ENCODE measurements at places on chromosomes 7 and 10.

DNA sequence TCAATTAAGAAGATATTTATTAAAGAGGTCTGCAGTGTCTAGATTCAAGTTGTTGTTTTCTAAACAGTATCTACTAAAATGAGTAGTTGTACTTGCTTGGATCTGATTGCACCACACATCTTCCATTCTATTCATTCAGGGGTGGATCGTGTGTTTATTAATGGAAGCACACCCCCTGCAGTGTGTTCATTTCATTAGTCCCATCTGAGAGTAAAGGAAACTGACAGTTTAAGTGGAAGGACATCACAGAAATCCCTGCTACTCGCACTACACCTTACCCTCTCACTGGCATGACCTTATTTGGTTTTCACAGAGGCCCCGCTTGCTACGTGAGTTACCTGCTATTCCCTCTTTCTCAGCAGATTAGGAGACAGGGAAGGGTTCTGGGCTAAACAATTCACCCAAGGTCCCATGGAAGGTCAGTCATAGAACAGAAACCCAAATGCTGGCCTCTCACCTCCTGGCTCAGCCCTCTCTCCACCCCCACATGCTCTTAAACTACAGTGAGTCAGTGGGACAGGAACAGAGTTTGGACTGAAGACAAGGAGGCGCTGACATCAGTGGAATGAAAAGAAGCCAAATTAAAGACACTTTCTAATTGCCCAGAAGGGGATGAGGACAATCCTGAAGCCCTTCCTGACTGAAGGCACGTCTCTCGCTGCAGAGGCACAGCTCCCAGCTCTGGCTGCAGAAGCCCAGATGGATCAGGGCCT, 369.2 kb upstream of the NRP1 start:
- DNase-seq, result no peak

- no peak for DNase-seq
Measured at GRCh38 chr7:82410461-82410860, 33.1 kb downstream of the CACNA2D1 start.

- DNase-seq, result no peak
Measured at GRCh38 chr7:36658335-36659171, 65.7 kb downstream of the AOAH start.

DNA sequence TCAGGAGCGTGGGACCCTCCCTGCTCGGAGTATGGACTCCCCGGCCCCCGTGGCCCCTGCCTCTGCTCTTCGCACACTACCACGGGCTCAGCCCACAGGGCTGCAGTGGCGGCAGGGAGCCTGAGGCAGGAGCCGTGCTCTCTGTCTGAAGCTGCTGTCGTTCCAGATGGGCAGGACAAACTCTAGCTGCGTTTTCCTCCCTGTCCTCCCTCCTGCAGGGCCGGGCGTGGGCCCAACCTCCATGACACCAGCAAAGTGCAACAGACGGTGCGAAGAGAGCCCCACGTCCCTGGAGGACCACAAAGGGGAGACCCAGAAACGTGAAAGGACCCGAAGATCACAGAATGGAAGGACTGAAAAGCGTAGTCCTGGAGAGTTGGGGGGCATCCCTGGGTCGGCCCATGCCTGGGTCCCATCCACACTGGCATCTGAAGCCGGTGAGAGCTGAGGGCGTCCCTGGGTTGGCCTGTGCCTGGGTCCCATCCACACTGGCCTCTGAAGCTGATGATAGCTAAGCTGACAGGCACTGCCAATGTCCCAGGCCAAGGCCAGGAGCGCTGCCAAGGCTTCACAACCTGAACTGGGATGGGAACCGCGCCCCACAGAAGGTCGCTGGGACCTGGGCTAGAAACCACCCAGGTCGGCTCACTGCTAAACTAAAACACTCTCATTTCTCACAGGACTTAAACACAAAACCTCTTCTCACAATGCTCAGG, 267.0 kb downstream of the MAD1L1 start:
- no peak for DNase-seq

- DNase-seq, result no peak
Measured at GRCh38 chr10:24438800-24439199, 229.9 kb downstream of the KIAA1217 start.

DNA sequence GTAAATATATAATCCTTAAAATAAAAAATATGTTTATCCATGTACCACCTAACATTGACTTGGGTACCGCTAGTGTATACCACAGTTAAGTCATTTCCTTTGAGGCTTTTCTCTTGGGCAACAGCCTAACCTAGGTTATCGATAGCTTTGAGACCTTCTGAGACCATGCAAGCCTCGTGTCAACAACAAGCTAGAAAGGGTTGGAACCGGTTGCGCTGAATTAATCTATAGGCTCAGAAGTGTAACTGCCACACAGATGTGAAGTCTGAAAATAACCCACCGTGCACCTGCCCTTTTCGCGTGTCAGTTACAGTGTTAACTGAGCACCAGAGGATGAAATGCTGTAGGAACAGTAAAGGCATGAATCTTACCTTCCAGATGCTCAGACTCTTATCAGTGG, 59.8 kb downstream of the ARID5B start:
- DNase-seq, result peak; percentile 13

DNA sequence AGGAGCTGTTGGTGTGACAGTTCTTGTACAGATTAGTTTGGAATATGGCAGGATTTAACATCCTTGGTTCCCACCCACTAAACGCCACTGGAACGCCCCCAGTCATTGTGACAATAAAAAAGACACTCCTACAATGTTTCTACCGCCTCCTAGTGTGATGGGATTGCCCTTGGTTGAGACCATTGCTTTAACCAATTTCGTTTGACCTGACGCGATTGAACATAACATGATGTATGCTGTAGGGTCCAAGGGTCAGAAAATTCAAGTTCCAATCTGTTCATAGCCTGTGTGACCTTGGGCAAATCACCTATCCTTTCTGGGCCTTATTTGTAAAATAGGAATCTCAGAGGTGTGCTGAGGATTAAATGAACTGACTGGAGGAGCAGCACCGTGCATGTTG, 12.5 kb downstream of the MXI1 start:
- no peak for DNase-seq

DNA sequence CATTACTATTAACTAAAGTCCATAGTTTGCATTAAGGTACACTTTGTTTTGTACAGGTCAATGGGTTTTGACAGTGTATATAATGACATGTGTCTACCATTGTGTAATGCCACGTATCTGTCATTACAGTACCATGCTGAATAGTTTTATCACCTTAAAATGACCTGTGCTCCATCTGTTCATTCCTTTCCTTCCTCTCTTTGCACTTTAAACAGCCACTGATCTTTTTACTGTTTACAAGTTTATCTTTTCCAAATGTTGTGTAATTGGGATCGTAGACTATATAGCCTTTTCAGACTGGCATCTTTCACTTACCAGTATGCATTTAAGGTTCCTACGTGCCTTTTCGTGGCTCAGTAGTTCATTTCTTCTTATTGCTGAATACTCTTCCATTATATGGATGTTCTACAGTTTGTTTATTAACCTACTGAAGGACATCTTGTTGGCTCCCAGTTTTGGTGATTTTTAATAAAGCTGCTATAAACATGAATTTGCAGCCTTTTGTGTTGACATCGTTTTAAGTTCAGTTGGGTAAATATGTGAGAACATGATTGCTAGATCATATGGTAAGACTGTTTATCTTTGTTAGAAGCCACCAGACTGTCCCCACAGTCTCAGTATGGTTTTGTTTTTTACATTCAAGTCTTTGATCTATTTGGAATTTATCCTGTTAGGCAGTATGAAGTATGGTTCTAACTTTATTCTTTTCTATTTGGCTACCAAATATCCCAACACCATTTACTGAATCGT, 24.7 kb downstream of the STAM start:
- DNase-seq, result no peak

DNA sequence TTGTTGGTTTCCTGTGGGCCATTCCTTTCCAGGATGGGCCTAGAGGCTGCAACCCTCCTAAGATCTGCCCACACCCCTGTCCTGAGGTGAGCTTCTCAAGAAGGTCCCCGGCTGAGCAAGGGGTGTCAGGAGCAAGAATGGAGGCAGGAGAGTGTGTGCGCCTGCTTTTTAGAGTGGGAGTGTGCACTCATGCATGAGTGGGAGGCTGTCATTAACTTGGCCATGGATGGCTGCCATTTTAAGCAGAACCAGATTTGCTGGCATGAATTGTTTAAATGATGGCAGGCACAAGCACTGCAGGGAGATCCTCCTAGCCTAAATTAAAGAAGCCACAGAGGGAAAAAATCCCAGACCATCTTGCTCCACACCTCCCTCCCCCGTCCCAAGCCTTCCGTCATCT, 2.9 kb upstream of the SGPL1 start:
- DNase-seq, result no peak
